ENCODE measurements at places on chromosomes 6 and 20.

- DNase-seq, result no peak
These were observed 28.3 kb upstream of the RIPPLY2 start for GRCh38 chr6:83824831-83825230.

DNA sequence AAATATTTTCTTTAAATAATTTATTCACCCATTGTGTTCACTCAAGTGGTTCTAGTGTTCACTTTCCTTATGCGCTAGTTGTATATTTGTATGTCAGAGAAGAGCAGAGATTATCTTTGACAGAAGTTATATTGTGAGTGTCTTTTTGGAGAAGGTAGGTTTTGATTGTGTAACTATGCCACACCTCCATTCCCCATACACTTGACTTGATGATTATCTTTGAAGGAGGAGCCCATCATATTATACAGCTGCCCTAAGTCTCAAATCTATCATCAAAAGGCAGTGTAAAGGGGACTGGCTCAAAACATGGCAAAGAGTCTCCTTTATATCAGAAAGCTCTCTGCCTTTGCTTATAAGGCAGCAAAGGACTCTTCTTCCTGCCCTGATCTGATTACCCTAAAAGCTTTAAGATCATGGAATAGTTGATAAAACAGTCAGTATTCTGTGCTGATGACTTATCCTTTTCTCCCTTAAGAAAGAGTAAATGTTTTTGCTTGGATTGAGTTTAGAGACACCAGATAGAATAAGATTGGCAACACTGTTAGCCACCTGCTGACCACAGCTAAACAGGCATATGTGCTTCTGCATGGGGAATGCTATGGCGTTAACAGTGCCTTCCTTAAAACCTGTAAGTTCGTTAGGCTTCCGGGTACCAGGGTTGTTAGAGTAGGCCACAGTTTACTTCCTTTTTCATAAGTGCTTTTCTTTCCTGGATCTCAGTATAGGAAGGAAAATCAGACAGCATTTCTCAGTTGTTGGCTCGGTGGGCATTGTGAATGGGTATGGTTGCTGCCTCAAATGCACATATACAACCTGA, 22.6 kb downstream of the TOP1 start:
- no peak for DNase-seq

DNA sequence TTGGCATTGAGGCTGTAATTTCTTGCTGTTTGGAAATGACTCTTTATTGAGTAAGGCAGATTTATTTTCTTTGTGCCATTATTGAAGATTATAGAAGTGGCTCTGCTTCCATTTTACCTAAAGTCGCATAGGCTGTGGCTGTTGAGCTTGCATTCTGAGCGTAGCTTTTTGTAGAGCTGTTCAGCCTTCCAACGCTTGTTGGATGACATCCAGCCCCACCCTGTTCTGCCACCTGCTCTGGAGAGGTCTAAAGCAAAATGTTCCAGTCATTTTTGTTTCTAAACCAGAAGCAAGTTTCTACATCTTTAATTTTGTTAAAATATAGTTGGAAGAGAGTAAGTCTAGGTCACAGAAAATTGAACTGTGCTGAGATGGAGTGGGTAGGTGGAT, 24.4 kb downstream of the UST start:
- DNase-seq, result no peak

- no peak for DNase-seq
These were observed 47.3 kb downstream of the TSHZ2 start for GRCh38 chr20:53019464-53019863.

- DNase-seq, result no peak
These were observed 113.3 kb upstream of the NUP153 start for GRCh38 chr6:17820055-17820454.

- peak; percentile 94 for DNase-seq
These were observed 84.3 kb upstream of the TMEM181 start for GRCh38 chr6:158475344-158476302.

- no peak for DNase-seq
These were observed 34.5 kb upstream of the AHI1 start for GRCh38 chr6:135531954-135532490.

- no peak for DNase-seq
These were observed 17.6 kb downstream of the GCLC start for GRCh38 chr6:53527249-53527765.

DNA sequence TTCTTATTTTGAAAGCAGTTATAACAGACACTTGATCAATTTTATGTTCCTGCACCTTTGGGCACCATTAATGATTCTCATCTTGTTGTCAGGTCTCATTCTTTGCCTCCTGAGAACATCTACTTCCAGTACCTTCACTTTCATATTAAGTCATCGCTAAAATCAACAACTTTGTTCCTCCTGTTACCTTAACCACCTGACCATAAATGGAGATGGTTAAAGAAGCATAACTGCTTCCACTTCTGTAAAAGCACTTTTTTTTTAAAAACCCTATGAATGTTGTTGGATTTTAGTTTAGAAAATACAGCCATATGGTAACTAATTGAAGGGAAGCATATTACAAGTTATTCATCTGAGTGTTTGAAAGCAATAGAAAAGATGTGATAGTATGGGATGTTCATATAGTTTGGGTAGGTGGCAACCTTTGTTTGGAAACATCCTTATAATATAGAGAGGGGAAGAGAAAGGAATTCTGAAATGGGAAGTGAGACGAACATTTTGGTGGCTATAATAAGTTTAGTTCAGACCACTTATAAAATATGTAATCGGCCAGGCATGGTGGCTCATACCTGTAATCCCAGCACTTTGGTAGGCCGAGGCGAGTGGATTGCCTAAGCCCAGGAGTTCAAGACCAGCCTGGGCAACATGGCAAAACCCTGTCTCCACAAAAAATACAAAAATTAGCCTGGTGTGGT, 53.9 kb downstream of the AFG1L start:
- no peak for DNase-seq

- DNase-seq, result no peak
These were observed 91.6 kb upstream of the RIPOR2 start for GRCh38 chr6:25027221-25027916.

- no peak for DNase-seq
These were observed 7.7 kb upstream of the PTGIS start for GRCh38 chr20:49575551-49576060.

- no peak for DNase-seq
These were observed 223.7 kb upstream of the RUNX2 start for GRCh38 chr6:45104429-45104828.

GRCh38 chr20:47256668-47257236, 99.7 kb downstream of the ZMYND8 start:
- DNase-seq, result no peak

DNA sequence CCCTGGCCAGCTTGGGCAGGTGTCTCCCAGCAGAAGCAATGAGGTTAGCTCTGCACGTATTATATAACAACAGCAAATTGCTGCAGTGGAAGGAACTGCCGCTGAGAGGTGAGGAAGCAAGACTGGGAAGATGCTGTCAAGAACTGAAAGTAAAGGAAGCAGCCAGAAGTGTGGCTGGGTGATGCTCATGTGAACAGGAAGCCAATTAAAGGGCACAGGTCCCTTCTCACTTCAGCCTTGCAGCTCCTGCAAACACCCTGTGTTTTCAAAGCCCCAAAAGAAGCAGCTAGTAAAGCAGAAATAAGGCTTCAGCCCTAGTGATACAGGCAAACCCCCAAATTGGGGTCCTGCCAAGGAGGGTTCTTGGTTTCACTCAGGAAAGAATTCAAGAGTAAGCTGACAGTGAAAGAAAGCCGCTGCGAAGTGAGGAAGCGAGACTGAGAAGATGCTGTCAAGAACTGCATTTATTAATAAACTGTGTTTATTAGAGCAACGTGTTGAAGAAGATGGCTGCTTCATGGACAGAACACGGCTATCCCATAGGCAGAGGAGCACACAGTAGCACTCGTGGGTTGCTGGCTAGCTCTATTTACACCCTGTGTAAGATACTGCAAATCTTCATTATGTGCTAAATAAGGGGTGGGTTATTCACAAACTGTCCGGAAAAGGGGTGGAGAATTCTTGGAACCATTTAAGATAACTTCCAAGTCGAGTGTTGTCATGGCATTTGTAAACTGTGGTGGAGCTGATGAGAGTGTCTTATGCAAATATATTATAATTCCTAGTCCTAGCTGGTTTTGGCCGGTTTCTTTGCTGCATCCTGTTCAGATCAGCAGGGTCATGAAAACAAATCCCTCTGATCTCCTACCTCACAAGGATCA, 152.2 kb downstream of the LINC00237 start:
- no peak for DNase-seq

GRCh38 chr6:36682328-36683144, 4.0 kb downstream of the CDKN1A start:
- no peak for DNase-seq

GRCh38 chr6:133368664-133369063, 127.5 kb downstream of the EYA4 start:
- no peak for DNase-seq

DNA sequence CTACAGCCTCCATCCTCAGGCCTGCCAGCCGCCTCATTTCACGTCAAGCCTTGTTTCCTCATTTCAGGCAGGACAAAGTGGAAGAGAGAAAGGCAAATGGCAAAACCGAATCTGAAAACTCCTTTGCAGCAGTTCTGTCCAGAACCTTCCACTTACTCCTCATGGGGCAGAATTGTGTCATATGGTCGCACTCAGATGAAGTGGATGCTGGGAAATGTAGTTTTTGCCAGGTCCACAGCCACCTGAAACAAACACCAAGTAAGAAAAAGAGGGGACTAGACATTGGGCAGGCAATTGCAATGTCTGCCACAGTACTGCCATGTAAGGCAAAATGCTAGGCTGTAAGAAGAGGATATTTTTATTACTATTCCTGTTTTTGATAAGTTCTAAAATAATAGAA, 44.9 kb downstream of the ISM1 start:
- no peak for DNase-seq

DNA sequence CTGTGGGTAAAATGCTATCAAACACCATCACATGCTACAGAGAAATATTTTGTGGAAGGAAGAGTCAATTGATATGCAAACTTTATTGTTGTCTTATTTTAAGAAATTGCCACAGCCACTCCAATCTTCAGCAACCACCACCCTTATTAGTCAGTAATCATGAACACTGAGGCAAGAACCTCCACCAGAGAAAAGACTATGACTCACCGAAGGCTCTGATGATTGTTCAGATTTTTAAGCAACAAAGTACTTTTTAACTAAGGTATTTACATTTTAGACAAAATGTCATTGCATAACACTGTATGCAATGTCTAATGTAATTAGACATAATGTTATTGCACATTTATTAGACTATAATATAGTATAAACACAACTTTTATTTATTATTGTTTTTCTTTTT, 26.2 kb upstream of the MMP24 start:
- peak; percentile 20 for DNase-seq

- DNase-seq, result peak; percentile 12
These were observed 55.6 kb downstream of the MEP1A start for GRCh38 chr6:46848684-46849360.

DNA sequence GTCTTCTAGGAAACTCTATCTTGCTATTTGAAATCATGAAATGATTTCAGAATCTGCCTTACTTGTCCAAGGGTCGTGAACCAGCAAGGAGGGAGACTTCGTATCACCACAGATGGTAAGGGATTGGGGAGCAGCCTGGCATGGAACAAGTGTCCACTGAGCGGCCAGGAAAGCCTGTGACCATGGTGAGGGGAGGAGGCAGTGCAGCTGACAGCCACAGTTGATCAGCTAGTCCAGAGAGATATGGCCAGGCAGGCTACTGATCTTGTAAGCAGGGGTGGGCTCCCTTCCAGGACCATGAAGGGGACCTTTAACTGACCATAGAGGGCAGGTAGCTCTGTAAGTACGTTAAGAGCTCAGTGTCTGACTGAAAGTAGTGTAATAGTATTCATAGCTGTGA, 96.8 kb upstream of the TENT5A start:
- DNase-seq, result no peak

GRCh38 chr20:61728786-61729770, 336.6 kb downstream of the TAF4 start:
- no peak for DNase-seq

- no peak for DNase-seq
These were observed 30.6 kb downstream of the ANKS1A start for GRCh38 chr6:34919651-34920050.

DNA sequence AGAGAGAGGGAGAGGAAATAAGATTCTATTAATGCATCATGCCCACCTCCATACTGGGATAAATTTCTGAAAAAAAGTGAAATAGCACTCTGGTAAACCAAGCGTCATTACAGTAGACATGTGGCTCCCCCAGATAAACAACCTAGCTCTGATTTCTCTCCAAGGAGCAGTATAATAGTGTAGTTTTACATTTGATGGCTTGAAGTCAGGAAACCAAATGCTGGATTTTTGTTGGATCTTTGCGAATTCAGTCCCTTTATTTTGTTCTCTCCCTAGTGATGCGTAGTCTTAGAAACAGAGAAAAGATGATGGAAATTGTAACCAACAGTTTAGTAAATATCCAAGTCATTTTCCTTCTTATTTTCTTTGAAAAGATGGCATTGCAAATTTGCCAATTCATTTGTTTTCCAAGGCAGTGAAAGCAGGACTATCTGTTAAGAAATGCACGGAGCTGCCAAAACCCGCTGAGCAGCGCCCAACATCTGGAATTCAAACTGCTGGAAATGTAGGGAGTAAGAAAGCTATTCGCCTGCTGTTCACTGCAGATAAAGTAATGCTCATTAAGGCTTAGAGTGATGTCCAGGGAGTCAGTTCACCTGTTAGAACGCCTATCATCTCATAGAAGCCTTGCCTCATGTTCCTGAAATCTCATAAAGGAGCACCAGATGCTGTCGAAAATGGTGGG, 85.7 kb upstream of the DOK5 start:
- DNase-seq, result no peak

DNA sequence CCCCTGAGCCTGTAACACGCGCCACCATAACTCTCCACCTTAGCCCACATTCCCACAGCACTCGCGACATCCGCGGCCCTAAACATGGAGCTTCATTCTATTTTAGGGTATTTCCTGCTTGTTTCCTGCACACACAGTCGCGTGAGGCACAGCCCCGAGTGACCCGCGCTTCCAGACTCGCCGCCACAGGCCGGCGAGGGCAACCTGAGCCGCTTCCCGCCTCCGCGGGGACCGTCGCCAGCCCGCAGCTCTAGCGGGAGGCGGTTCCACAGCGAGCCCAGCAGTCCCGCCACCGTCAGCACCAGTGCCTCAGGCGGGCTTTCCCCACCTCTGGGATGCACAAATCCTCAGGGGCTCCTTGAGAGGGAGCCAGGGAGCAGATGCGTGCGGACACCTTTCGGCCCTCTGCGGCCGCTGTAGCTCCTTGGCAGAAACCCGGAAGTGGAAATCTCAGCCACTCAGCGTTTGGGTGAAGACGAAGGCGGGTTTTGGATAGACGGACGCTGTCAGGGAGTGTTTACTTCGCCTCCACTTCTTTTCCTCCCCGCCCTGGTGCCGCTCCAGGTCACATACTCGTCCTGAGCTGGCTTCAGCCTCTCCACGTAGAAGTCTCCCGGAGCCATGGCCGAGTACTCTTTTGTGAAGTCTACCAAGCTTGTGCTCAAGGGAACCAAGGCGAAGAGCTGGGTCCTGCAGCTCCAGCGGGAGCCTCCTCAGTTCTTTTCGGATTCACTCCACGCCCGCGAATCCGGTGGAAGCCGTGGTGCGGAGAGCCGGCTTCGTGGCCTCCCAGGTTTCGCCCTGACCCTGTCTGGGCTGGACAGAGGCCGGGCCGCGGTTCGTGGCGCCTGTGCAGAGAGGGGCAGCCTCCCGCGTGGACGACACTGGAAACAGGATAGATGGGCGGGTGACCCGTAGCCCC, 2177.4 kb upstream of the DEFB115 start:
- no peak for DNase-seq
